CD4-positive, alpha-beta T cell treated with Interleukin-1 beta for 1 hour (primary cell): ENCODE measurements at places on chromosomes 13 and 19.

- no peak for DNase-seq
Observed at GRCh38 chr19:35846038-35846668, 6.2 kb downstream of the NPHS1 start.

- no peak for DNase-seq
Observed at GRCh38 chr13:35514801-35515502, 38.5 kb upstream of the MAB21L1 start.

GRCh38 chr13:75395901-75396300, 86.1 kb downstream of the TBC1D4 start:
- DNase-seq = no peak

DNA sequence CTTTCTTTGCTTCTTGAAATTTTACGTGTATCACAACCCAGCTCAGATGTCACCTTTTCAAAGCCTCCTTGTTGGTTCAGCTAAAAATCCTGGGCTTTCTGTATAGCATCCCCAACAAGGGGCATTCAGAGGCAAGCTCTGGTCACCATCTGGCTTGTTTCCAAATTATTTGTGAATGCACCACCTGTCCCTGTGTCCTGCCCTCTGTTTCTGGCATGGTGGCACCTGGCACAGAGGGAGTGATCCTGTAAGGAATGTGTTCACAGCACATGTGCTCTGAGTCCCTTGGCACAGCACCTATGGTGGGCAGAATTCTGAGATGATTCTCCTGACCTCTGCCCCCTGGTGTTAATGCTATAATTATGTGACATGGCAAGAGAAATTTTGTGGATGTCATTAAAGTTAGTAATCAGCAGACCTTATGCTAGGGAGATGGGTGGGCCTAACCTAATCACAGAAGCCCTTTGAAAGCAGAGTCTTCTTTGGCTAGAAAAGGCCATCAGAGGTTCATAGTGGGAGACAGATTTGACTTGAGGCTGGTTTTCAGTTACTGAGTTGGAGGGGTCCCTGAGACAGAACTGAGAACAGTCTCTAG, 76.3 kb downstream of the ZNF429 start:
- DNase-seq = no peak

DNA sequence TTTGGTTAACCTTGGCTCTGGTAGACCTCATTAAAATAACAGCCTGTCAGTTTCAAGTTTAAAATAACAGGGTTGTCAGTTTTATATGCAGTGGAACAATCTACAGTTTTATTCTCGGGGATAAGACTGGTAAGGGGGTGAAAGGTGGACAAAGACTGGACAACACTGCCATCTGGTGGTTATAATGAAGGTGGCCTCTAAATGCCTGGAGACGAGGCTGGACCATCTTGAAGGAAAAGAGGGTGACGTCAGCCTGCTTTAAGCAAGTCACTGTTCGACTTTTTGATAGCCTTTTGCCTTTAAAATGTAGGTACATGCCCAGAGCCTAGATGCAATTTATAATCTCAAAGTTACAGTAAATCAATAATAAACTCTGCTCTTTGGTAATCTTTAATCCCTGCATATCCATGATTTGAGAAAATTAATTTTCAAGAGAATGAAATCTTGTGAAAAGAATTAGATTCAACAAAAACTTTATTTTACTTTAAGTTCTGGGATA, 117.0 kb downstream of the DCT start:
- peak; percentile 75 for DNase-seq

GRCh38 chr13:52793515-52794061, 54.0 kb upstream of the CNMD start:
- DNase-seq = no peak

- no peak for DNase-seq
Observed at GRCh38 chr19:41218615-41219507, at the start of gene AXL. Gene AXL (plus strand): TSS chr19:41219223. CDS start chr19:41219393, 170 bp downstream.

- DNase-seq = no peak
Observed at GRCh38 chr13:20351281-20352022, 119.3 kb upstream of the GJB6 start.

- no peak for DNase-seq
Observed at GRCh38 chr13:104769545-104769944, 1703.3 kb upstream of the SLC10A2 start.

DNA sequence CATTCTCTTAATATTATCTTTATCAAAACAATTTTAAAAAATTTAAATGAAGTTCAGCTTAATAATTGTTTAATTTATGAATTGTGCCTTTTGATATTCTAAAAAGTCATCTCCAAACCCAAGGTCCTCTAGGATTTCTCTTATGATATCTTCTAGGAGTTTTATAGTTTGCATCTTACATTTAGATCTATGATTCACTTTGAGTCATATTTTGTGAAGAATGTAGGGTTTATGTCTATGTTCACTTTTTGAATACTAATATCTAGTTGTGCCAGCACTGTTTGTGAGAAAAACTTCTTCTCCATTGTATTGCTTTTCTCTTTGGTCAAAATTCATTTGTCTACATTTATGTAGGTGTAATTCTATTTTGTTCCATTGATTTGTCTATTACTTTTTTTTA, 1068.4 kb upstream of the SPRY2 start:
- no peak for DNase-seq

DNA sequence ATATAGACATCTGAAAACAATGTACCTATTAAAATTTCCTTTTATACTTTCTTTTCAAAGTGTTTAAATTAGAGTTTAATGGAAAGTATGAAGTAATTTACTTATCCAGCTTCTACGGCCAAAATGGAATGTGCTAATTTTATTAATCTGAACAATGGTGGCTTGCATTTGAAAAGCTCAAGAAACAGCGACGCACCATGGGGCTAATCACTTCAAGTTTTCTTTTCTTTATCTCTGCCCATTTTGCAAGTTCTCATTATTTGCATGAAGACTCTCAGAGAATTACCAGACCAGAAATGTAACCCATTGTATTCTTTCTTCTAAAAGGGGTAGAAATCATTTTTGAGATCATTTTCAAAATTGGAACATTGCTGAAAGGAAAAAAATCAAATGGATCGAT, 204.0 kb upstream of the STARD13 start:
- no peak for DNase-seq

DNA sequence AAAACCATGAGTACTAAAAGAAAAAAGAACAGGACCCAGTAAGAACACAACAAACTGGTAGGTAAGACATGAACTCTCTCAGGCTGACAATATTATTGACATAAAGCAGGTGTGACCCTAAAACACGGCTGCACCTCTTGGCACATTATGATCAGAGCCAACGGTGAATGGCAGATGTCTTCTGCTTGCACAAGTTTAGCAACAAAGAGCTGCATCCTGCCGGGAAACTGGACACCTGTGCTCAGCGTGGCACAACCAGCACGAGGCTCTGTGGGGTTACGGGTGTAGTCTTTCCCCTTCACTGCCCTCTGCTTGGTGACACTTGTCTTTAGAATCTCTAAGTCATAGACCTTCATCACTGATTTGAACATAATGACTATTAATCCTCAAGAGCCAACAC, 97.9 kb downstream of the DOCK9 start:
- no peak for DNase-seq

GRCh38 chr19:16263141-16263761, 61.4 kb upstream of the KLF2 start:
- no peak for DNase-seq

DNA sequence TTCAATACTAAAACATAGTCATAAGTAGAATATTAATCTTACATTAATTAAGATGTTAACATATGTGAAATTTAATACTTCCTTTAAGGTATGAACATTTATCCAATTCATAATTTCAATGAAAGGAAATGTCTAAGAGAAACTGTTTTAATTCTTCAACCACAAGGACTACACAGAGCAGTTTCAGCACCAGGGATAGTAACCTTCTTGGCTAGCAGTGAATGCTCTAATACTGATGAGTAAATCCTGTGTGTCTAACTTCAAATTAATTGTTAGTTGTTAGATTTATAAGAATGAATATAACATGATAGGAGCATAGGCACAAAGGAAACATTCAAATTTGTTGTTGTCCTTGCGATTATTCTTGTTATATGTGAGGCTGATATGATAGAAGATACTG, 15.6 kb upstream of the NBEA start:
- DNase-seq = no peak

GRCh38 chr13:33639626-33640080, 178.3 kb upstream of the RFC3 start:
- DNase-seq = no peak

- DNase-seq = no peak
Observed at GRCh38 chr19:46291829-46292228, 5.0 kb upstream of the HIF3A start.

- peak; percentile 71 for DNase-seq
Observed at GRCh38 chr19:58009666-58010301, 7.2 kb upstream of the ZNF606 start.

GRCh38 chr13:30002577-30002976, 152.2 kb upstream of the UBL3 start:
- no peak for DNase-seq

DNA sequence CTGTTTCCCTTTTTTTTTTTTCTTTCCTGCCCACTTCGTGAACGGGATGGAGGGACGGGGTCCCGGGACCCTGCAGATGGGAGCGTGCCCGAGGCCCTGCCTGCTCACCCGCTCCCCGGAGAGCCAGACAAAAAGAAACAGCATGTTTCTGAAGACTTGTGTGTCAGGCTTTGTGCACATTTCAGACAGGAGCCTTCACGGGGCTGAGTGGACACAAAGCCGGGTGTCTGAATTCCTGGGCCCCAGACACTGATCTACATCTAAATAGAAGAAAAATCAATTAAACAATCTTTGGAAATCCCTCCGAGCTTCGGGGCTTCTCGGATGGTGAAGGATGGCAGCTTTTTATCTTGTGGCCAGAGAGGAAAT, 4.2 kb downstream of the PGPEP1 start:
- DNase-seq = no peak

GRCh38 chr19:48210005-48210404, 39.5 kb downstream of the ZSWIM9 start:
- no peak for DNase-seq

DNA sequence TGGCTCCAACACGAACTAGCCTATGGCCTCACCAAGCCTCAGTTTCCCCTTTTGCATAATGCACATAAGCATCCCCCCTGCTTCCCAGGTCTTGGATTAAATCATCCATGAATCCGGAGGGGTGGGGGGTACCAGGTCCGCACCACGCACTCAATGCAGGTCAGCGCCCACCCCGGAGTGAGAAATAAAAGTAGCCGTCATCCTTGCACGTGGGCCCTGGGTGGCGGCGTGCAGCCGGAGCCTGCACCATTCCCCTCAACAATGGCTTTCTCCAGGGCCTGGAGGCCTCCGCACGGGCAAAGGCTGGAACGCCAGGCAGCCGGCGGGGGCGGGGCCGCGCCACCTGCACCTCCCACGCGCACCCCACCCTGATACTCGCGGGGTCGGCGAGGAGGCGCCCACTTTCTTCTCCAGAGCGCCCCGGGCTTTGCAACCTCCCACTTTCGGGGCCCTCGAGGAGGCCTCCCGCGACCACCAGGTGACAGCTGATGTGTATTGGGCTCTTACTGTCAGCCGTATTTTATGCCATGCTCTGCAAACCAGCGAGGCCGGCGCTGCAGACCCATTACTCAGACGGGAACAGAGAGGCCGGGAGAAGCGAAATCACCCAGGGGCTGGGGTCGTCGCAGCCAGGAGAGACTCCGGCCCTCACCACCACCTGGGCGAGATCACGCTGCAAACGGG, 767 bp upstream of the GADD45B start:
- peak; percentile 53 for DNase-seq

DNA sequence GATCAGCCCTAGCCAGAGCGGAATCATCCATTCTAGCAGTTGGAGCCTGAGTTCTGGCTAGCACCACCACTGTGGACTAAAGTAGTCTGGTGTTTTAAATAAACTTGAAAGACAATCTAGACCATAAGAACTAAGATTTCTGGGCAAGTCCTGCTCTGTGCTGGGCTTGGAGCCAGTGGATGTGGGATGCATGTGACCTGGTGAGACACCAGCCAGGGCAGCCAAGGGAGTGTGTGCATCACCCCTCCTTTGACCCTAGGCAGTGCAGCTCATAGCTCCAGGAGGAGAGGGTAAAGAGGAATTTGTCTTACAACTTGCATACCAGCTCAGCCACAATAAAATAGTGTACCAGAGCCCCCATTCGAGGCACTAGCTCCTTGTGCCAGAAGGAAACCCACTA, 21.0 kb downstream of the ITGBL1 start:
- DNase-seq = no peak

DNA sequence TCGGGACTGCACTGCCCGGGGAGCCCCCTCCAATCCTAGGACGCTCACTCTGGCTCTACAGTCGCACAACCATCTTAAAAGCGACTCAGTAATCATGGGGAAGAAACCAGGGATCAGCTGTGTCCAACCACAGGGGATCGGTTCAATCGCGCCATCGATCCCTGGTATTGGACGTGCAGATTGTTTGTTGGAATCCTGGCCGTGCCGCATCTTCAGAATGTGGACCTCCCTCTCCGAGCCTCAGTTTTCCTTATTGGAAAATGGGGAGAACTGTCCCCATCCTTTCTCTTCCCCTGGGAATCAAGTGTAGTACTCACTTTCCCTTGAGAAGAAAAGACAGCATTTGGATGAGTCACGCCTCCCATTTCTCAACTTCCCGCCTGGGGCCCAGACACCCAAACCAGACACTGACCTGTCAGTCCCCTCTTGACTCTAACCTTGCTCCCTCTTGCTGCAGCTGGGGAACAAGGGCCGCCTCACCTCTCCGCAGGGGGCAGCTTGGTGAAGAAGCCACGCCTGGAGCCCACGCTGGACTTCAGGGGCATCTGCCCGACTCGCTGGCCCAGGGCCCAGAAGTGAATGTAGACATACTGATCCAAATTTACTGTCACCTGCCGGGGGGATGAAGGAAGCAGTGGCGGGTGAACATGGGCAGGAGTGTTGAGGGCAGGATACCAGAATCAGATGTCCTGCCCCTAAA, 17.6 kb downstream of the EMP3 start:
- no peak for DNase-seq

DNA sequence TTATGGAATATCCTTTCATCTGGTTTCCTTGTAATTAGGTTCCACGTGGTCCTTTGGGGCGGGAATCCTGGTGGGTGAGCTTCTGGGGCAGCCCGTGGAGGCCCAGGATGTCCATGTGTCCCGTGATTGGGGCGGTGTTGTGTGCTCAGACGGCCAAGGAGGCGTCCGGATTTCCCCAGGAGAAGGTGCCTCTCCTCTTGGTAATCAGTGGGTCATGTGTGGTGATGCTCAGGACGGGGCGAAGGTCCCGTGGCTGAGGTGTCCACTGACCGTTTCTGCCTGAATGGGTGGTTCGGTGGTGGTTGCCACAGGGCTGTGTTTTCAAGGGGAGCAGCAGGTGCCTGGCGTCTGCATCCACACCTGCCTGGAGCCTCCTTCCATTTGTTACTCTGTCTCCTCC, 52.2 kb upstream of the F7 start:
- no peak for DNase-seq
